ENCODE measurements at places on chromosomes 1 and 21.

- H3K27ac ChIP-seq, result no peak overlapping the region
- H3K36me3 ChIP-seq, result no peaks in the 10 kb centered on the region
- no peak overlapping the region for H3K4me3 ChIP-seq
- H3K4me1 ChIP-seq, result no peaks in the 10 kb centered on the region
- no peaks in the 10 kb centered on the region for H3K27me3 ChIP-seq
- no peak for DNase-seq
Observed at GRCh38 chr21:38968887-38969543, 163.3 kb downstream of the ETS2 start.

- no peaks in the 10 kb centered on the region for H3K36me3 ChIP-seq
- H3K27ac ChIP-seq, result no peak overlapping the region
- H3K4me1 ChIP-seq, result no peaks in the 10 kb centered on the region
- no peaks in the 10 kb centered on the region for H3K27me3 ChIP-seq
Observed at GRCh38 chr1:112772781-112773180, 57.6 kb upstream of the PPM1J start.

DNA sequence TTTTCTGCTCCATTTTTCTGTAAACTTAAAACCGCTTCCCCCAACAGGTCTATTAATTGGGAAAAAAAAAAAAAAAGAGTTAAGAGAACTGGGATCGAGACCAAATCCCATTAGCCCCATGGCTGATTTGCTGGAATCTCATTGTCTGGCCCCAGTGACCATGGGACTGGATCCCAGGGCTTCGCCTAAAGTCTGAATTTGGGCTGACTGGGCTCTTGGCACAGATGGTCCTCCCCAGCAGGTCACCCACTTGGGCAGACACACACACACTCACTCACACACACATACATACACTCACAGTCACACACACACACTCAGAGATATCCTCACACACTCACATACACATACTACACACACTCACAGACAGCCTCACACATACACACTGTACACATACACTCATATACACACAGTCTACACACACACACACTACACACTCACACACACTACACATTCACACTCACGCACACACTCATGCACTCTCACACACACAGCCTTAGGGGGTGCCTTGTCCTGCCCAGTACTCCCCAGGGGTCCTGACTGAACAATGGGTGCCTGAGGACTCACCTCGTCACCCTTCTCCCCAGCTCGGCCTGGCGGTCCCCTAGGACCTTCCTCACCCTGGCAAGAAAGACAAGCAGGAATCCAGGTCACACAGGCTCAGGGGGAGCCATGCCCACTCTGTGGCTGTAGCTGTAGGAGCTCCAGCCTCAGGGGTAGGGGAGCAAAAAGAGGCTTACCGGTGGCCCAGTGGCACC is 7.5 kb downstream of the COL9A2 start:
- H3K36me3 ChIP-seq, result no peaks in the 10 kb centered on the region
- peaks cover 15% of the 10 kb centered on the region for H3K4me1 ChIP-seq
- no peak overlapping the region for H3K4me3 ChIP-seq
- H3K27me3 ChIP-seq, result no peaks in the 10 kb centered on the region
- no peak overlapping the region for H3K27ac ChIP-seq

GRCh38 chr21:31078216-31078615 is 39.9 kb upstream of the KRTAP19-8 start:
- no peaks in the 10 kb centered on the region for H3K27me3 ChIP-seq
- no peak overlapping the region for H3K4me3 ChIP-seq
- no peak overlapping the region for H3K27ac ChIP-seq

DNA sequence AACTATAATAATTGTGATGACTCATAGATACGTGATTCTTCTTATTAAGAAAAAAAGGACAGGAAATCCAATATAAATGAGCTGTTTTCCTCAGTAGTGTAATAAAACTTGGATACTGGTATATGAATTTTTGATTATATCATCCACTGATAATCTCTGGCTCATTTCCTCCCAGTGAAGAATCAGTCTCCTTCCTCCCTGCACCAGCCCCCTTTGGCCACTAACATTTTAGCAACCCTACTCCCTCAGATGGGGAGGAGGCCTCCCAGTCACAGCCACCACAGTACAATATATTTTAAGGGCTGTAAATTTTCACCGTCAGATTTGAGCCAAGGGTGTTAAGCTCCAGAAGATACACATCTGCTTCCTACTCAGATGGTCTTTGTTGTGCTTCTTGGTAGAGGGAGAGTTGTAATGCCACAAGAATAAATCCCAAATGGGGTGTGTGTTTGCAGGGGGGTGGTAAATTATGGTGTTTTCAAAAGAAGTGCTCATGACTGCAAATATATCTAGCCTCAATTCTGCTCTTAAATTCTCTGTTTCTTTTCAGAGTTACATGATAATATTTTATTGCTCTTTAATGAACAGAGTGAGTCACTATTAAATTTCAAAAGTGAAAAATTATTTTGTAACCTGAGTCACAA is 153.5 kb downstream of the HLX start:
- no peak overlapping the region for H3K27ac ChIP-seq
- H3K4me3 ChIP-seq, result no peak overlapping the region
- no peaks in the 10 kb centered on the region for H3K36me3 ChIP-seq
- DNase-seq, result no peak
- H3K27me3 ChIP-seq, result no peaks in the 10 kb centered on the region

DNA sequence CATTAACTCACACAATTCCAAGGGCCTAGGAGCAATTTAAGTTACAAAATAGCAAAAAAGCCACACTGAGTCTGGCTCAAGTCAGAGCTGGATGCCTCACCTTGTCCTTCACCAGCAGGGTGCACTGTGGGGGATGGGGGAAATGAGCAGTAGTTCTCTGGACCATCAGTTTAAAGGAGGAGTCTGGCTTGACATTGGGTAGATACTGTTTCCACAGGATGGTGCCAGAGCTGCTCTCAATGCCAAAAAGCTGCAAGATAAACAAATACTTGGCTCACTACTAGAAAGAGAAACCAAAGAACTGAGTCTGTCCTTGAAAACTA is 18.8 kb downstream of the EMC1 start:
- peaks cover 38% of the 10 kb centered on the region for H3K36me3 ChIP-seq
- no peaks in the 10 kb centered on the region for H3K4me1 ChIP-seq
- no peak overlapping the region for H3K27ac ChIP-seq
- no peak overlapping the region for H3K4me3 ChIP-seq

DNA sequence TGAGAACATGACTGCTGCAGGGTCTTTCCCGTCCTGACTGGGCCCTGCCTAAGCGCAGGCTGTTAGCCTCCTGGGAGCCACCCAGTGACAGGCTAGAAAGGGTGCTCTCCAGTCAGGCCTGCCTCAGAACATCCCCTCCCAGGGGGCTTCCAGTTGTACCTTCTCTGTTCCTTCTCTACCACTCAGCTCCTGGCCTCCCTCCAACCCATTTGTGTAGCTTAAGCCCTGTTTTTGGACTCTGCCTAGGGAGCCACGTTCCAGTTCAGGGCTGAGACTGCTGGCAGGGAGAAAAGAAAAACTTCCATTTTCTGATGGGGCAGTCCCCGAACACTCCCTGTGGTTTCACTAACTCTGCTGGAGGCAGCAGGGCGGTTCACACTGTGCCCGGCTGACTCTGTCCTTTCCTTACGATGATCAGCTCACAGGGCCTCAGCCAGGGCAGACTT is 15.3 kb upstream of the POU3F1 start:
- no peak overlapping the region for H3K27ac ChIP-seq
- peaks cover 25% of the 10 kb centered on the region for H3K4me1 ChIP-seq
- H3K36me3 ChIP-seq, result no peaks in the 10 kb centered on the region
- DNase-seq, result no peak

DNA sequence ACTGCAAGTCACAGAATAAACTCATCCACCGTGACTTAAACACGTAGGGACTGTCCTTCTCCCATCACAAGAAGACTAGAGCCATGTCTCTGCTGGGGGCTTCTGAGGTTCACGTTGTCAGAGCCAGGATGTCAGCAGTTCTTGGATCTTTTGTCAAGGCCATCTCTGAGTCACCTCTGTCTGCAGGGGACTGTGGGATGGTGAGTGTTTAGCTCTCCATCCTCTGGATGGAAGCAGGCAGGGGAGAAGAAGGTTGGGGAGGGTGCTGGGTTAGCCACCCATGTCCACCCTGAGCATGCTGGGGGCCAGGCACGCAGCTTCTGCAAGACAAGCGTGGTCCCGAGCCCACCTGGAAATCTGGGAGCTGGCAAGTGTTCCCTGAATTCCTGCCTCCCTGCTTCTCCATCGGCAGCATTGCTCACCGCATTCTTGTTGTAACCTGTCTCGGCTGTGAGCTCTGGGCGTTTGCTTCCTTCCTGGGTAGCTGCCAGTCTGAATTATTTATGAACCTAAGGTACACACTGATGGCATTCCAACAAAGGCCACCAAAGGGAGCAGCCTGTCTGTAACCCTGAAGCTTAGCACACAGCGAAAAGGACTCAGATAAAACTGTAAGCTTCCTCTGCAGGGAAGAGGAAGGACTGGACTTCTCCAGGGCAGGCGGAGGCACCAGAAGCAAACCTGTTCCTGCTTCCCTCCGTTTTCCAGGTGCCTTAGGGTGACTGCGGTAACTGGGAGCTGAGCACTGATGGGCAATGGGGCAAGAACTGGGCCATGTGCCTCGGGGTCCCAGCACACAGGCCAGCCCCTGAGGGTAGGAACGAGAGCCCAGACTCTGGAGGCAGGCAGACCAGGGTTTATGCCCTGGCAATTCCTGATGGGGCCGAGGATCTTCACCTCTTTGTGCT is 88.6 kb downstream of the RIPK4 start:
- H3K27ac ChIP-seq, result peak overlapping the region; percentile 100
- peak; percentile 72 for DNase-seq
- no peaks in the 10 kb centered on the region for H3K36me3 ChIP-seq
- H3K27me3 ChIP-seq, result no peaks in the 10 kb centered on the region
- H3K4me1 ChIP-seq, result peaks cover 55% of the 10 kb centered on the region

- no peaks in the 10 kb centered on the region for H3K4me1 ChIP-seq
- DNase-seq, result no peak
- H3K27ac ChIP-seq, result no peak overlapping the region
Observed at GRCh38 chr21:46465651-46466050, 7.0 kb downstream of the DIP2A start.

DNA sequence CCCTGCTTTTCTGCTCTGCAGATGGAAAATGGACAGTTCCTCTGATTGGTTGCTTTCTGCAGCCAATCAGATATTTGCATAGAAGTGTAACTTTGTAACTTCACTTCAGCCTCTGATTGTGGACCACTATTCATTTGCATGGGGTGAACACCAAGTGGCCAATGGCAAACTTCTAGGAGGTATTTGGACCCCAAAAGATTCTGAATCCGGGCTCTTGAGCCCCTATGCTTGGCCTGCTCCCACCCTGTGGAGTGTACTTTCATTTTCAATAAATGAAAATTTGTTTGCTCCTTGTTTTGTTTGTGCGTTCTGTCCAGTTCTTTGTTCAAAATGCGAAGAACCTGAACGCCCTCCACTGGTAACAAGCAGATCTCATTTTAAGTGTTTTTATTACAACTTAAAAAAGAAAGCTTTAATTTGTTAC is 6.4 kb upstream of the GSTM4 start:
- H3K27ac ChIP-seq, result no peak overlapping the region
- H3K36me3 ChIP-seq, result no peaks in the 10 kb centered on the region
- H3K4me1 ChIP-seq, result no peaks in the 10 kb centered on the region
- no peak overlapping the region for H3K4me3 ChIP-seq

DNA sequence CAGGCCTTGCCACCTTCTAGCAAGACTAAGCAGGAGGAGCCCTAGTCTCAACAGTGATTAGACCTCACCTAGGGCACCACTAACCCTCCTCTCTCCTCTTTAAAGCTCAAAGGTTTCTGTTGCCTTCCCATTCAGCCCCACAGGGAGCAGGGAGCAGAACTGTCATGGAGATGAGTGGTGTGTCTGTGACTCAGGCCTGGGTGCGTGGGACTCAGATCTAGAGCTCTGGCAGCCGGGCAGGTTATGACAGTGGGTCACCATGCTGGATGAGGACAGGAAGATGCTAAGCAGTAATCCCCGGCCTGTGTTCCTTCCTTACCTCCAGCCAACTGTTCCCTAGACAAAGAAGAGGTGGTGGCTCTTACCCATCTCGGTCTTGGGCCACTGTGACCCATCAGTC is 60.1 kb upstream of the COA6 start:
- DNase-seq, result no peak
- H3K4me1 ChIP-seq, result peaks cover 59% of the 10 kb centered on the region
- H3K4me3 ChIP-seq, result no peak overlapping the region
- H3K27ac ChIP-seq, result no peak overlapping the region

DNA sequence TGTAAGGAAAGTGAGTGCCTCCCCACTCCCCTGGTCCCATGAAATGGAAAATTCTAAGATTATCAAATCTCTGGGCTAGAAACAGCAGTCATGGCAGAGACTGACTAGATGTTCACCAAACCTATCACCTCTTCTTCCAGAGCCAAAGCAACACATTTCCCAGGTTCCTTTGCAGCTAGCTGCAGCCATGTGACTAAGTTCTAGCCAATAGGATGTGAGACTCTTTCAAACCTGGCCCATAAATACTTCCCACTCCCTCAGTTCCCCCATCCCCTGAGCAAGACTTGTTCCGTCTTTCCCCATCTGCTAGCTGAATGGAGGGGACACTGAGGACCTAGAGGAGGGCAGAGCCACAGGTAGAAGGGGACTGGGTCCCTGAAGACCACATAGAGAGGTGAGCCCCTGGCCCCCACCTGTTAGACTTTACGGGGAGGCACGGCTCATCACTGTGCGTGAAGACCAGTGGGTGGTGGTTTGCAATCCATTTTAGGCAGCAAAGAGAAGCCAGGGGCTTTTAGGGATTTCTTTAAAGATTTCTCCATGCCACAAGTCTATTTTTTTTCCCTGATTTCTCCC is 17.2 kb downstream of the FAM43B start:
- H3K4me3 ChIP-seq, result no peak overlapping the region
- DNase-seq, result no peak
- H3K36me3 ChIP-seq, result no peaks in the 10 kb centered on the region

- no peaks in the 10 kb centered on the region for H3K36me3 ChIP-seq
- H3K27me3 ChIP-seq, result no peaks in the 10 kb centered on the region
- H3K4me3 ChIP-seq, result no peak overlapping the region
- peaks cover 6% of the 10 kb centered on the region for H3K4me1 ChIP-seq
Observed at GRCh38 chr1:89629146-89629545, 3.8 kb upstream of the LRRC8C start.

- H3K4me1 ChIP-seq, result peaks cover 37% of the 10 kb centered on the region
- no peak for DNase-seq
- no peaks in the 10 kb centered on the region for H3K27me3 ChIP-seq
Observed at GRCh38 chr1:54967372-54967771, 13.1 kb upstream of the TMEM61 start.

DNA sequence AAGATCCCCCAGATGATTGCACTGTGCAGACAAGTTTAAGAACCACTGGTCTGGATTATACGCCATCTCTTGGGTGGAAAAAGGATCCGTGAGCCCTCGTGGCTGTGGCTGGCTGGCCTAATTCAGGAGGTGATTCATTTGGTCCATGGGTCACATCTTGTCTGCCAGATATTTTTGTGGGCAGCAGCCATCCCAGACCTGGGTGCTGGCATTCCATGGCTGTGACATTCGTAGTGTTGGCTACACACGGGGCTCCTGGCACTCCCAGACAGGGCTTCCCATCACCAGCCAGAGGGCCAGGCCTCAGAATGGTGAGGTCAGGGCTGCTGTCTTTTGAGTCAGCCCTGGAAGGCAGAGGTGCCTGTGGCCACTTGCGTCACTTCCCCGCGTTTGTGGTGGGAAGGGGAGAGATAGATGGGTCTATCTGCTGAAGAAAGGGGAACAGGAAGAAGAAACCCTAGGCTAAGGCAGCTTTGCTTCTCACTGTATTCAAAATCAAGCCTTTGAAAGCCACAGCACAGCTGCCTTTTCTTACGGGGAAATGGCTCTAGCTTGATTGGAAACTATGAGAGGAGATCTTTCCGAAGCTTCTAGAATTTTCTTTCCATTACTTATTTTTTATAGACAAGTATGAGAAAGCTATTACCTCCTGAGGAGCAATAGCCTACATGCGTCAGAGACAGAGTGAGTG is 32.4 kb downstream of the EIF2D start:
- H3K4me1 ChIP-seq, result peaks cover 3% of the 10 kb centered on the region
- no peak overlapping the region for H3K4me3 ChIP-seq
- DNase-seq, result no peak
- no peaks in the 10 kb centered on the region for H3K27me3 ChIP-seq
